Mononuclear cell (primary cell): ENCODE measurements at places on chromosomes 5 and 9. TPM values are rescaled to one million over a fixed set of nuclear protein-coding genes. Genes with fewer than 3 reads are reported as not detected.

Gene PPP1R2B
- 0.52 TPM for total RNA-seq

Gene MRPL36
- 13.2 TPM for total RNA-seq

Gene GABRA6
- total RNA-seq, result not detected

Gene TMEM171
- not detected for total RNA-seq

Gene FOXD4L5
- total RNA-seq, result under 0.01 TPM

Gene LCN1
- not detected for total RNA-seq

Gene ARL10
- 2.3 TPM for total RNA-seq

Gene ROR2
- total RNA-seq, result not detected

Gene NTNG2
- 1.3 TPM for total RNA-seq

Gene SH3RF2
- total RNA-seq, result 0.31 TPM

Gene SLC45A2
- total RNA-seq, result under 0.01 TPM

Gene CKMT2
- total RNA-seq, result 1.0 TPM

Gene FRMD3
- total RNA-seq, result 15.1 TPM

Gene PTCD2
- 3.7 TPM for total RNA-seq

Gene PCDHB14
- total RNA-seq, result not detected

Gene PCDHGA1
- not detected for total RNA-seq

Gene SLC9A3
- 1.8 TPM for total RNA-seq

Gene FSTL4
- total RNA-seq, result 0.52 TPM

Gene SPAG8
- 0.42 TPM for total RNA-seq

Gene CDKN2B-AS1
- 2.1 TPM for total RNA-seq

Gene PCDHGB6
- total RNA-seq, result 0.63 TPM

Gene SLC2A6
- total RNA-seq, result 23.3 TPM

Gene ACTL7B
- total RNA-seq, result under 0.01 TPM

Gene F2RL1
- 4.2 TPM for total RNA-seq

Gene SLC36A2
- total RNA-seq, result not detected

Gene CCDC107
- total RNA-seq, result 6.9 TPM

Gene PNPLA7
- total RNA-seq, result 2.3 TPM

Gene PCDHB9
- total RNA-seq, result 0.31 TPM

Gene SLC1A1
- total RNA-seq, result not detected

Gene C1QTNF3
- total RNA-seq, result 3.6 TPM

Gene URM1
- total RNA-seq, result 17.6 TPM

Gene AJM1
- total RNA-seq, result 0.73 TPM

Gene OBP2B
- not detected for total RNA-seq

Gene CAMK2A
- 0.94 TPM for total RNA-seq

Gene ABLIM3
- total RNA-seq, result 4.4 TPM

Gene SARDH
- total RNA-seq, result 4.7 TPM

Gene PDE4D
- total RNA-seq, result 171 TPM

Gene CDX1
- total RNA-seq, result not detected

Gene MVB12B
- total RNA-seq, result 9.4 TPM

Gene TEX53
- total RNA-seq, result not detected

Gene KLHL9
- 22.0 TPM for total RNA-seq

Gene PCDHA4
- total RNA-seq, result not detected

Gene FBXO4
- total RNA-seq, result 11.5 TPM

Gene C9orf153
- total RNA-seq, result 1.9 TPM

Gene PLEKHG4B
- total RNA-seq, result under 0.01 TPM

Gene CDH6
- total RNA-seq, result not detected

Gene GNA14
- not detected for total RNA-seq

Gene SPOCK1
- total RNA-seq, result 0.42 TPM

Gene FYB1
- 189 TPM for total RNA-seq

Gene SLIT3
- total RNA-seq, result 0.10 TPM
